Mammary epithelial cell (primary cell): ENCODE measurements at places on chromosomes 4 and X.

GRCh38 chrX:119647552-119648420 is 41.6 kb upstream of the NKRF start:
- no peak for DNase-seq

DNA sequence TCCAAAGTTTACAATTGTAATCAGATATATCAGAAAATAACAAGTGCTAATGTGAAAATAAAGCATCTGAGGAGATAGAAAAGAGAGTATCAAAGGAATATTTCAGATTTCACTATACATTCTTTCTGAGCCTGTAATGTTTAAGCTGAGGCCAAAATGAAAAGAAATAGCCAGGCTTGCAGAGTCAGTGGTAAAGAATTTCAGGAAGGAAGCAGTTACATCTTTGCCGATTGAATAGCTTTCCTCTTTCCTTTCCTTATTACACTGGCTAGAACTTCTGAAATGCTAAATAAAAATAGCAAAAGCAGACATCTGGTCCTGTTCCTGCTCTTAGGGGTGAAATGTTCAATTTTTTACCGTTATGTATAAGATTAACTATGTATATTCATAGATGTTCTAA is 1441.6 kb upstream of the PCDH7 start:
- DNase-seq = peak; percentile 17

DNA sequence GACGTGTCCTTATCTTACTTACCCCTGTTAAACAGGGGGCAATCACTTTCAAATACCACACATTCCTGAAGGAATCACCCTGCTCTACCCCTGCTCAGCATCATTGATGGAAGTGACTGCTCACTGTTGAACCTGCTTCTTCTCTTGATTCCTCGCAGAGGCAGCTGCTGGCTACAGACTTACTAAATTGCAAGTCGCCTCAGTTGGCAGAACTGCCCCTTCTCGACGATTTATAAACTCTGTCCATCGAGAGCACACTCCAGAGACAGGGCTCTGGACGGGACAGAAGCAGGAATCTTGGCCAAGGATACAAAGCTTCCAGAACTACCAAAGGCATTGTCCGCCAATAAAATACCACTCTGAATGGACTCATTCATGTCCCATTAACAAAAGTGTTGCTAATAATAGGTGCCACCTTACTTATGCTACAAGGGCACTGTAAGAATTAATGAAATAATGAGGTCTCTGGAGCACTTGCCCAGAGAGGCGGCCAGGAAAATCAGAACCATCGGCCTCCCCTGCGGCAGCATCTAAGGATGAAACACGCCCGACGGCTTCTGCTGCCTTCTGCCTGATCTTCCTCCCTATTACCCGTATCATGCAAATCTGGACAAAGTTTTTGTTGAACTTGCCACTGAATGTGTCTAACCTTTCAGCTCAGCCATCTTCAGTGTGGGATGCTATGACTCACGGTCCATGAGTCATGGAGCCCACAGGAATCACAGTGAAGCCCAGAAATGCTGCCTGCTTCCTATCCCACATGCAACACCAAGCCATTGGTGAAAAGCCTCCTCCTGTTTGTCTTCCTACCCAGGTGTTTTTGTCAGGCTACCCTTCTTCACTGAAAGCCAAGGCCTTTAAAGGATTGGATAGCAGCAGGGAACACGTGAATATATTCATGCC is 164.9 kb downstream of the MAML3 start:
- DNase-seq = peak; percentile 97

- DNase-seq = no peak
Measured at GRCh38 chrX:56033495-56034180, 198.5 kb upstream of the KLF8 start.

GRCh38 chr4:151227172-151227571 is 49.8 kb upstream of the PRSS48 start:
- no peak for DNase-seq

DNA sequence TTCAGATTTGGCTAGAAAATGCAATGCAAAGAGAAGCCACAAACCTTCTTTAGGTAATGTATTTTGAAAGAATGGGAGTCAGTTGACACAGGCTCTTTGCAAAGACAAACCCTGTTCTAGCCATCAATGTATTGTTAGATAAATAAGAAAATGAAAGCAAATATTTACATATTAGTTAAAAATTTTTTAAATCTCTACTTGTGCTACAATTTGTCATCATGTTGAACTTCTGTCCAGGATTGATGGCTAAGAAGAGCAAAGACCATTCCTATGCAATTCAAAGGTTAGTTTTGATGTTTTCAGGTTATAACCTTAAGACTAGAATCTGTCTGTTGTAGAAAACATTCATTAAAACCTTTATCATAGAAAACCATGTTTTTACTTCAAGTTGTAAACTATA is 788.8 kb upstream of the FTHL17 start:
- DNase-seq = no peak

DNA sequence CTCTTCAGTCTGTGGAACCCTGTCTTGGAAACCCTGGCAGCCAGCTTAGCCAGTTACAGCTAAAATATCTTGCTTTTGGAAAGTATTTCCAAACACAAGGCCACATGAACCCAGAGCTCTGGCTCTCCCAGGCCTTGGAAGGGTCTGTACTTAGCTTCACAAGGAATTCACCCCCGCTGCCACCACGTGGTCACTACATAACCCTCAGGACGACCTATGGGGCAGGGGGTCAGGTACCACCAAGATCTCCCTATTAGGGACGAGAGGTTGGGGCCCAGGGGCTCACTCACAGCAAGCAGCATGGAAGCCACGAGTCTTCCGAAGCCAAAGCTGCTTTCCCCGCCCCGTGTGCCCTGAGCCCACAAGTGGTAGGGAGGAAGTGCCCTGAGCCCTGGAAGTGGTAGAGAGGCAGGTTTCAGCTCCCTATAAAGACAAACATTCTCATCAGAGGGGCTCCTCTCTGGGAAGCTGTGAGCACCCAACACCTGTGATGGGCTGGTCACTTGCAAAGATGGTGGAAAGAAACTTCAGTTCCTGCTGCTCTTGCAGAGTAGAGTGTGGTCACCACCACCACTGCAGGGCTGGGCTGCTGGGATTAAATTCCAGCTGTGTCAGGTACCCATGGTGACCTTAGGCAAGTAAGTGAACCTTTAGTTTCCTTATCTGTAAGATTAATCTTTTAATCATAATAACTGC is 4.7 kb upstream of the JAKMIP1 start:
- DNase-seq = no peak

- no peak for DNase-seq
Measured at GRCh38 chr4:109215506-109215905, 87.0 kb downstream of the COL25A1 start.

DNA sequence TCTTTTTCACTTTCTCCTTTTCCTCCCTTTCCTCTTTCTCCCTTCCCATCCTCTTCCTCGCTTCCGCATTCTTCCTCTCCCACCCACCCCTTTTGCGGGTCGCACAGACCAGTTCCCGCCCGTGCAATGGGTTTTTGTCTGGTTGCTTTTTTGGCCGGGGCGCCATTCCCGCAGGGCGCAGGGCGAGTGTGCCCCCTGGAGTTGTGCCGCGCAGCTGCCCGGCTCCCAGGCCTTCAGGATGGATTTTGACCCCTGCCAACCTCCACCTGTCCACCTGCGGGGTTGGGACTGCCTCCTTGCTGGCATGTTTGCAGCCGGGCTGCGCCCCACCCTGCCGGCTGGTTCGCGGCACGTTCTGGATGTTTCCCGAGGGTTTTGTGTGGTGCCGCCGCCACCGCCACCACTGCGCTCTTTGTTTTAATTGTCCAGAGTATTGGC is 578 bp upstream of the SEL1L3 start:
- no peak for DNase-seq

GRCh38 chr4:78568640-78569305 is 17.2 kb downstream of the ANXA3 start:
- no peak for DNase-seq

DNA sequence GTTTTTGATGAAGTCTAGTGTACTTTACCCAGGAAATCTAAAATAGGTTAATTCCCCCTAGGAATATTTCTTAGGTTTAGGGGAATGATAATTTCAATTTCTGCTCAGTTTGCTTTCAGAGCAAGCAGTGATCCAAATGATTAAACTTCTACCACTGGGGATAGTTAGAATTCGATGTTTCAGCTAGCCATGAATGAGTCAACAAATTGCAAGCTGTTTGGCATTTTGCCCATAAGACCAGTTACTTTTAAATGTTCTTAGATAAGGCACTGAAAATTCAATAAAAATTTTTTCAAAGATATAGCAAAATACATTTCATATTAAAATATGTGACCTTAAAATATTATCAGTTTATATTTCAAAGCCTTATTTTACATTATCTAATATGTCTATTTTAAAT is 993.6 kb downstream of the ARAP2 start:
- no peak for DNase-seq

- peak; percentile 9 for DNase-seq
Measured at GRCh38 chrX:119343856-119344255, 55.3 kb upstream of the SLC25A43 start.

DNA sequence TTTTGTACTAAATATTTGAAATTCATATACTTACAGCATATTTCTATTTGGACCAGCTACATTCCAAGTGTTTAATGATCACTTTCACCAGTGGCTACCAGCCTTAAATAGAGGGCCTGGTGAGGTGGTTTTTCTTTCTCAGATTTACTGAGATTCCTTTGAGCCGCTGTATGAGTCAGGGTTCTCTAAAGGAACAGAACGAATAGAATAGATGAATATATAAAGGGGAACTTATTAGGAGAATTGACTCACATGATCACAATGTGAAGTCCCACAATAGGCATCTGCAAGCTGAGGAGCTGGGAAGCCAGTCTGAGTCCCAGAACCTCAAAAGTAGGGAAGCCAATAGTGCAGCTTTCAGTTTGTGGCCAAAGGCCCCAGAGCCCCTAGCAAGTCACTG is 146.2 kb upstream of the TLL1 start:
- peak; percentile 72 for DNase-seq

GRCh38 chrX:56765811-56766553 is 36.9 kb downstream of the NBDY start:
- DNase-seq = no peak

- no peak for DNase-seq
Measured at GRCh38 chr4:139333046-139333445, 30.8 kb upstream of the NDUFC1 start.

GRCh38 chr4:1041936-1042330 is 30.5 kb downstream of the FGFRL1 start:
- DNase-seq = no peak

- no peak for DNase-seq
Measured at GRCh38 chr4:74640111-74640903, 154.0 kb downstream of the BTC start.

GRCh38 chr4:156635051-156635450 is 336.5 kb downstream of the PDGFC start:
- DNase-seq = no peak

- DNase-seq = peak; percentile 31
Measured at GRCh38 chr4:180134091-180134866, 2108.9 kb upstream of the TENM3 start.

GRCh38 chr4:17511051-17511450 is 839 bp downstream of the QDPR start:
- no peak for DNase-seq

DNA sequence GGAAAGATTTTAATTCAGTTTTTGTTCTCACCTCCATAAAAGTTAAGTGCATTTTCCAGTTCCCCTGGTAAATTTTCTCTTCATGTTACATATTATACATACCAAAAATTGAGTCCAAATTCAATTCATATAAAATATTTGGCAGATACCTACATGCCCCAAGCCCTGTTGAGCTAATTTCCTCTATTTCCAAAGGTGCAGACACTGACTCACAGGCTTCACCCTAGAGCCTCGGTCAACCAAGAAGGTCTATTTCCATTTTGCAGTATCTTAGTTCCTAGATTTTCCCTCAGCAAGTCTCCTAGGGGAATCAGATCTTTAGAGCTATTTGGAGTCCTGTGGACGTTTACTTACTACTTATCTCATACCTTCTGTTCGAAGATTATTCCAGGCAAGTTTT is 174.4 kb downstream of the TSPAN5 start:
- DNase-seq = peak; percentile 60

GRCh38 chrX:153875391-153876111 is 10.4 kb downstream of the L1CAM start:
- DNase-seq = no peak

DNA sequence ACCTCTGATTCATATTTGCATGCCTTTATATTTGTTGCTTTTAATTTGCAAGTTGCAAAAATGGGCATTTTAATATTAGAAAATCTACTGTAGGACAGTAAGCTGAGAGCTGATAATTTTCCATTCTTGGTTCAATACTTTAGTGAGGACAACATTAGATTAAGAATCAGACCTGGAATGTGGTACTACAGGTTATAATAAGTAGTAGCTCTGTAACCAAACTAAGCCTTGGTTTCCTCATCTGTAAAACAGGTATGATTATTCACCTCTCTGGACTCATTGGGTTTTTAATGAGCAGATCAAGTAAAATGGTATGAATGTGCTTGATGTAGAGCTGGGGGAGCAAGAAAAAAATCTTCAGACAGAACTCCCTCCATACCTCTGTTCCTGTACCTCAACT is 31.1 kb downstream of the PRRG1 start:
- DNase-seq = no peak
